GM12865 (cell line): ENCODE measurements at places on chromosomes 3 and 15.

DNA sequence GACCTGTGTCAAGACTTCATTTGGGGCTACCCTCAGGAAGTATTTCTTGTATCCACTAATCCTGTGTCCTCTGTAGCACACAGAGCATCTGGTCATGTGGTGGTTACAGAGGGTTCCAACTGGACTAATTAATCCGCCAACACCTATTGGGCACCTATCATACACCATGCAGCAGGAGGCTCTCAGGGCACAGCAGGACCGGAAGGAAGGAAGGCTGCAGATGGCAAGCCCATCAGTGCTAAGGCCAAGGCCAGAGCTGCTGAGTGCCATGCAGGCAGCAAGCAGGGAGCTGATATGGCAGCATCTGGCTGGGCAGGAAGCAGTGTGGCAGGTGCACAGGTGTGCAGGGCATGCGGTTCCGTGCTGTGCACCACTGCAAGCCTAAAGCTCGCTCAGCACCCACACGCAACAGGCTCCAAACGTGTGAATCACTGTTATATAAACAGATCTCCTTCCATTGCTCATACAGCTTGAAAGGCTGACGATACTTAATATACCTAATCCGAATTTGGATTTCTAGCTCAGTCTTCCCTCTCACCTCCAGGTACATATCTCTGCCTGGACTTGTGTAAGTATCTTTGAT, 64.4 kb upstream of the SNRPA1 start:
- DNase-seq = no peak

- no peak for DNase-seq
These were observed 111.1 kb downstream of the GABRB3 start for GRCh38 chr15:26661748-26662147.

DNA sequence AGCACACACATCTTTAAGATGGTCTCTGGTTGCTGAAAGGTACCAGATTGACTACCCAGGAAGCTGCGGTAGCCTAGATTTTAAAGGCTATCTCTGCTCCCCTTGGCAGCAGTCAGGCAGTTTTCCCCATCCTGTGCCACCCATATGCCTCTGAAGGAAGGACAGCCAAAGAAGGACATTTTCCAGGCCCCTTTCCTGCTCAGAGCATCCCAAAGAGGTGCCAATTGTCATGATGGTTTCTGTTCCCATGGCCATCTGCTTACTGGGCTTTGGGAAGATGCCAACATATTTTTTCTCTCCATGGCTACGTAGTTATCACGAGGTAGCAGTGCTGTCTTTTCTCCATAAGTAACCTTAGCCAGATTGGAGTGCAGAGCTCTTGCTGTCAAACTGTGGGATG, 39.7 kb downstream of the UNC13C start:
- DNase-seq = no peak

GRCh38 chr3:150765949-150766720, 3.2 kb upstream of the SIAH2 start:
- DNase-seq = peak; percentile 84

GRCh38 chr15:101327147-101327740, 32.2 kb upstream of the SNRPA1 start:
- DNase-seq = no peak

DNA sequence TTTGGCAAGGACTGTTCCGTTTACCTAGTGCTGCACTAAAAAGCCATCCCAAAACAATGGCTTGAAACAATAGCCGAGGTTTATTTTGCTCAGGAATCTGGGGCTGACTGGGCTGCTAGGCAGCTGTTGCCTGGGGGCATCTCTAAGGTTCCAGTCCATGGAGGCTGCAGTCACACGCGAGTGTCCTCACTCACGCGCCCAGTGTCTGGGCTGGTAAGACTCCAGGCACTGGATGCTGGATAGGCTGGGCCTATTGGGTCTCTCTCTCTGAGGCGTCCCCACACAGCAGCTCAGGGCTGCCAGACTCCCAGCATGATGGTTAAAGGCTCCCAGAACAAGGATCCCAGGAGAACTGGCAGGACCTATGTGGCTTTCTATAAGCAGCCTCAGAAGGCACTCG, 34.2 kb downstream of the ALS2CL start:
- no peak for DNase-seq

DNA sequence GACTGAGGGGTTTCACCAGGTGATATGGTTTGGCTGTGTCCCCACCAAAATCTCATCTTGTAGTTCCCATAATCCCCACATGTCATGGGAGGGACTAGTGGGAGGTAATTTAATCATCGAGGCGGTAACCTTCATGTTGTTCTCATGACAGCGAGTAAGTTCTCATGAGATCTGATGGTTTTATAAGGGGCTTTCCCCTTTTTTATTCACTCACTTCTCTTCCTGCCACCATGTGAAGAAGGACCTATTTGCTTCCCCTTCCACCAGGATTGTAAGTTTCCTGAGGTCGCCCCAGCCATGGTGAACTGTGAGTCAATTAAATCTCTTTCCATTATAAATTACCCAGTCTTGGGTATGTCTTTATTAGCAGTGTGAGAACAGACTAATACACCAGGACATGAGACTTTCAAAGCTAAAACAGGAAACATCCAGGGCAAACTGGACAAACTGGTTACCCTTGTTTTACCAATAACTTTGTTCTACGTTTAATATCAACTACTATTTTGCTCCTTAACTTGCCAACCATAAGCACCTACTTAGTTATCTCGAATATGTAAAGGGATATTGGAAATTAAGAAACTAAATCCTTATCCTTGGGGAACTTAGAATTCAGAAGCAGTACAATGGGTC, 98.2 kb downstream of the MYH15 start:
- no peak for DNase-seq

- DNase-seq = no peak
These were observed 175.2 kb downstream of the TP63 start for GRCh38 chr3:189806171-189806951.

GRCh38 chr3:95154766-95155165, 1091.9 kb downstream of the NSUN3 start:
- DNase-seq = no peak

GRCh38 chr3:190728574-190729246, 133.8 kb downstream of the GMNC start:
- no peak for DNase-seq

- DNase-seq = peak; percentile 82
These were observed 6.5 kb upstream of the DNASE1L3 start for GRCh38 chr3:58217209-58217811.

DNA sequence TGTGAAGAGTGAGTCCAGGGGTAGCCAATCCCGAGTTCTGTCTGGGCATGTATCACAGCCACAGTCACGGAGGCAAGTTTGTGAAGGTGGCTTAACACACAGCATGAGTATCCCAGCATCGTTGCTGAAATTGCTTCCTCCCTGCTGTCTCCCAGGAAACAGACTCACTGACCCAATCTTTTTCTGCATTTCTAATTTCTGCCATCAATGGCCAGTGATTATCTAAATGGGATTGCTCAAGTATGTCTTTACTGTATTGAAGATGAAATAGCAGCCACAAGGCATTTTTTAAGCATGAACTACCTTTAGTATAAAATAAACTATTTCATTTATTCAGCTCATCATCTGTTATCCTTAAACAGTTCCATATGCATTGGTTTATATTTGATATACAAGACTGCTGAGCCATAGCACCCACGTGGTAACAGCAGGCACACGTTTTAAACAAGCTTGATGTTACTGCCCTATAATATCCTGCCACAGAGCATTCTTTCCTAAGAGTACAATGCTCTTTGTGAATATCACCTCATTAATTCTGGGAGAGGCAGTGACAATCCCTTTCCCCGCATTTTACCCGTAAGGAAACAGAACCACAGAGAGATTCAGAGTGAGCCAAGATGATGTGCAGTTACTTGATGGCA, 276.6 kb upstream of the THBS1 start:
- DNase-seq = no peak

DNA sequence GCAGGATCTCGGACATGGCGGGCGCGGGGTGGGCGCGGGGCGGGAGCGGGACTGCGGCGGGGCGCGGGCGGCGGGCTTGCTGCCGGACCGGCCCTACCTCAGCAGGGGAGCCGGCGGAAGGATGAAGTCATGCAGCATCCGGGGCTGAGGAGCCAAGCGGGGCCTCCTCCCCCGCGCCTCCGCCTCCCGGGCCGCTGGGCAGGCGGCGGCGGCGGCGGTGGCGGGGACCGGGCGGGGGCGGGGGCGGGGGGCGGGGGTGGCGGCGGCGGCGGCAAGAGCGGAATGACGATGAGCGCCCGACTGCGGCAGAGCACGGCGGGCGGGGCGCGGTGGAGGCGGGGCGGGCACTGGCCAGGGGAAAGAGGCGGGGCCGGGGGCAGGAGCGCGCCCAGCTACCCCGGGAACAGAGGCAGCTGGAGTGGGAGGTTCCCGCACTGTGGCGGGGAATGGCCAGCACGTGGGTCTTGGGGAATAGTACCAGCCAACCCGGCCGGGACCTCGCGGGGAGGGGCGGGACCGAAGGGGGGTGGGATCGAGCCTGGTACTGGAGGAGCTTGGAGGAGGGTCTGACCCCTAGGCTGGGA, at the start of gene CAMK2N2:
Gene CAMK2N2 (minus strand): TSS at position 284 of the 584 bp plus-strand sequence. CDS start 268 bp downstream, at position 16.
- peak; percentile 46 for DNase-seq

- DNase-seq = no peak
These were observed 268.6 kb downstream of the RORA start for GRCh38 chr15:60960517-60960916.

GRCh38 chr15:56207092-56207491, 36.6 kb downstream of the RFX7 start:
- peak; percentile 67 for DNase-seq

DNA sequence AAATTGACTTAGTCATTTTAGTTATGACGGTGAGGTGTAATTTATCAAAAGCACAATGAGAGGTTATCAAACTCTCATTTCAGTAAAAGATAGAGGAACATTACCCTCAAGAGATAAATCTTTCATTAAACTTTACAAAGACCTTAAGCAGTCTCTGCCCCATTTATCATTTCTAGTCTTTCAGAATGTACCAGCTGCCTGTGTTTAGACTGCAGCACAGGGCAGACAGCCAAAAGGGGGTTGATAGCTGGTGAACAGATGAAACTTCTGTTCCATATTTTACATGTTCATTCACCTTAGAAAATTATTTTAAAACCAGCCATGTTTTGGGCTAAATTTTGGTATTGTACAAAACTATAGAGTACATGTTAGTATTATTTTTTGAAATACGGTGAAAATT, 514.6 kb upstream of the CNTN3 start:
- DNase-seq = no peak

DNA sequence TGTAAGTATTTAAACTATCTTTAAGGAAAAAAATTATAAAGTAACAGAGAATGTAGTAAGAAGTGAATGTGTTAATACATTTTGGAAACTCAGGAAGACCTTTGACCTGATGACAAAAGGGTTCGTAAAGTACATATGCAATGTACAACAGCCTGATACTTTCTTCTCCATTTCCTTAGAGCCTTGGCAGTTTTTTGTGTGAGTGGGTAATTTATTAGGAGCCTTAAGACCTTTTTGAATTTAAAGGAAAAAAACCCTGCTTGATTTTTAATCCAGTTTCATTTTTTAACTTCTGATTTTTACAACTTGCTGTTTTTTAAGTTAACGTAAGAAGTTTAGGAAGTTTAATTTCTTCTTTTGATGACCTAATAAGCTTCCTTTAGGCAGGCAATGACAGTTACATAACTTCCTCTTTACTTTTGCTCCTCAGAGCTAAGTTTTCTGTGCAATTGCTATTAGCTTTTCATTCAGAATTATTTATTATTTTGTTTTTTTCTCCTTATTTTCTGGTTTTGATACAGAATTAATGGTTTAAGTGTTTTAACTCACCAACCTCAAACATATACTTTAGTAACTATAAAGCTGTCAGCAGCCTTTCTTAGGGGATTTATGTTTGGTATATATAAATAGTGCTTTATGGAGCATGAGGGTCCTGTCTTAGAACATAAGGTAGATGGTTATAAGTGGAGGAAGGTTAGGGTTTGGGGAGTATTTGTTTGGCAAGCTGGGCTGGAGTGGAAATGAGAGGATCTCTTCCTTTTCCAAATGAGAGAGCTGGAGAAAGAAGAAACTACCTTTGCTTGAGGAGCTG, 35.2 kb downstream of the ARMC8 start:
- no peak for DNase-seq

DNA sequence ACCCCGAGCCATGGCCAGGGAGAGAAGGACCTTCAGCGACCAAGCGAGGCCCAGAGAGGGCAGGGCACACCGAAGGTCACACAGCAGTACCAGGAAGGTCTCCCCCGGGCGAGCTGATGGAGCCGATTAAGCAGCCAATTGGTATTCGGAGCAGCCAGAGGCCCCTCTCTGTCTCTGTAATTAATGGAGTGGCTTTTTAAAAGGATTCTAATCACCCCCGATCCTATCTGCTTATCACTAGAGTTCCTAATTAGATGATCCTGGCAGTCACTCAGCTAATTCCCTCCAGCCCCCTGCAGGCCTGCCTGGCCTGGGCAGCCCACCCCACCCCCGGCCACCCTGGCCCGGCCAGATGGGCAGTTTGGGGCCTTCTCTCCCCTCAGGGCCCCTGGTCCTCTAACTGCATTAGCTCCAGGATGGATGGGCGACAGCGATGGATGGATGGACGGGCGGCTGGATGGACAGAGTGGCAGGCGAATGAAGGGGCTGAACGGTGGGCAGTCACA, 1.6 kb upstream of the DNAJB8 start:
- no peak for DNase-seq

DNA sequence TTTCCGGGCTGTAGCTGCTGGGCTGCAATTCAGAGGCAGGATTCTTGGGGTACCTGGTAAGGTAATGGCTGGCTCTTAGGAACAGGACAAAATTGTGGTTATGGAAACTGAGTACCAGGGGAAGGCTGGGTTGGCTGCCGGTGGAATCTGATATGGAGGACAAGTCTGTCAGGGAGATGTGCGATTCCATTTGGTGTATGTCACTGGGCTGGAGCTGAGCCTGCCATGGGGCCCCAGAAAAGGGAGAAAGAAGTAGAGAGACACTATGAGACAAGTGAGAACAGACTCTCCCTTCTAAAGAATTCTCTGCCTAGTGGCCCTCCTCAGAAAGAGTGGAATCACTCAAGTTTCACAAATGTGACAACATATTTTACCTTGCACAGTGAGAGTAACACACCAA, 368.2 kb upstream of the ROPN1 start:
- no peak for DNase-seq

DNA sequence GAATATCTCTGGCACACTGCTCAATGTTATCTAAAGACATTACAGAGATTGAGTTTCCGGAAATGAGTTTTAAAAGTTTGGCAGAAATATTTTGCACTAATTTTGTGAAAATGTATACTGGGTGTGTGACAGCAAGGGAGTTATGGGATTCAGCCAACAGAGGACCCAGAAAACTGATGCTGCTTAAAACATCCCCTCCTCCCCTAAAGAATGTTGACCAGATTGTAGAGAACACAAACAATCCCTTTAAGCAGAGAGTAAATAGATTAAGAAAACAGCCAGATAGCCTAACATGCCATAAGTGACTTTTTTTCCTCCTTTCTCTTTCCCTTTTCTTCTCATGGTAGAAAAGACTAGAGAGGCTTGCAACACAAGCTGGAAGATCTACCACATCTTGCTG, 928.0 kb upstream of the ALCAM start:
- DNase-seq = no peak

- no peak for DNase-seq
These were observed 48.5 kb downstream of the PCSK6 start for GRCh38 chr15:101440846-101441590.

- DNase-seq = no peak
These were observed at the start of gene TRIM71 for GRCh38 chr3:32817558-32818228. TRIM71 (plus strand) TSS chr3:32817997; CDS start chr3:32818081, 84 bp downstream.

- DNase-seq = no peak
These were observed 618.0 kb downstream of the CADM2 start for GRCh38 chr3:85576697-85577200.
